CD8-positive, alpha-beta memory T cell (primary cell): ENCODE measurements at places on chromosomes 4 and X.

GRCh38 chr4:99885063-99885664 lies 9.1 kb downstream of the LAMTOR3 start:
- no peak for DNase-seq

- no peak for DNase-seq
These were observed 899 bp downstream of the LYAR start for GRCh38 chr4:4289055-4289454.

DNA sequence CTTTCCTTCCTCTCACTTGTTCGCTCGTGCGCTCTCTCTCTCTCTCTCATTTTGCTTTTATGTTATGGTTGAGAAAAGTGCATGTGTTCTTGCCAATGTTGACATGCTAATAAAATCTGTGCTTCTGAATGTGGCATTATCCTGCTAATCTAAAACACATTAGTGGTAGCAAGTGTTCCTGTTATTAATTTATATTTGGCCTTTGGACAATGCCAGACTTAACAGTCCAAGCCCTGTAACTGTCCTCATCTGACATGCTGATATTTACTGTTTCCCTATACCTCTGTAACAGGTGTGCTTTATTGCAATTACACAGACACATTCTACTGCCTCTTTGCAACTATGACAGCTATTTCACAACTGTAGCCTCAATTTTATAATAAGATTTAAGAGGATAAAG lies 2.7 kb downstream of the PPARGC1A start:
- no peak for DNase-seq

GRCh38 chr4:15132739-15133138 lies 130.5 kb downstream of the CPEB2 start:
- DNase-seq: no peak

- peak; percentile 1 for DNase-seq
These were observed 82.9 kb upstream of the EXOC1L start for GRCh38 chr4:55736605-55737183.

- no peak for DNase-seq
These were observed 72.9 kb downstream of the AMMECR1 start for GRCh38 chrX:110245011-110245410.

DNA sequence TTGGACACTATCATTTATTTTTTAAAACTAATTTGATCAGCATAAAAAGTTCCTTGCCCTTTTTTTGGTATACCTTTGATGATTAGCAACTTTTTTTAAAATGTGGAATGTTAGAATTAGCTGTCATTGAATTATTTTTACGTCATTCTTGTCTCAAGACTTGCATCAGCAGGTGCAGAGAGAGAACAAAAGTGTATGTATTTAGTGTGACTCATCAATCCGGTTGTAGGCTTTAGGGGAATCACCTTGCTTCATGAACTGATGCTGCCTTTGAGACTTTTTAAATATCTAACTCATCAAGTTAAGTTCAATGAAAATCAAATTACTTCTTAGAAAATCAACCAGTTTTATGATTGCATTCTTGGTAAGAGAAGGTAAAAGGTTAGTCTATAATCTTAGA lies 125.1 kb downstream of the ARX start:
- no peak for DNase-seq

DNA sequence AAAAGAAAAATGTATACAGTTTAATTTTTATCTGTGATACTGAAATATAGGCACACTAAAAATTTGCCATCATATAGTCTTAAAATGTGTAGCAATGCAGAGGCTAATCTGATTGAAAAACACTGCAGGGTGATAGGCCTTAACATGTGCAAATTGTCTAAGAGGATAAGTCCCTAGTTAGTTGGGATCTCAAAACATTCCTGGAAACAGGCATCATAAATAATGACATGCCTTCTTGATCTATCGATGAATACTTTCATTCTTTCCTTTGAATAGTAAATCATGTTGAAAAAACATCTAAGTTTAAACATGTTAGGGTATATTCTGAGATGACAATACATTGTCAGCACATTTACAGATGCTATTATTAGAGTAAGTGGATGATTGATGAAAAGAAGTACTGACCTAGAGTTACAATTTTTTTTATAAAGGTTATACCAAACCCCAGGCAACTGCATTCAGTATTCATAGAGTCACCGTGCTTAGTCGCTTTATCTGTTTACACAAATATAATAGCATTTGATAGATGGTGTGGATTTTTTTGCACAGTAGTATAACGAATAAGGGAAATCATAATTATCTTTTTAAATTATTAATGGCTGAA lies 668.2 kb upstream of the ADGRL3 start:
- no peak for DNase-seq

- DNase-seq: peak; percentile 81
These were observed at the start of gene IKBKG for GRCh38 chrX:154547245-154548027. TSS of gene IKBKG (plus strand) at chrX:154547620. CDS start at chrX:154552003, 4,383 bp downstream.

DNA sequence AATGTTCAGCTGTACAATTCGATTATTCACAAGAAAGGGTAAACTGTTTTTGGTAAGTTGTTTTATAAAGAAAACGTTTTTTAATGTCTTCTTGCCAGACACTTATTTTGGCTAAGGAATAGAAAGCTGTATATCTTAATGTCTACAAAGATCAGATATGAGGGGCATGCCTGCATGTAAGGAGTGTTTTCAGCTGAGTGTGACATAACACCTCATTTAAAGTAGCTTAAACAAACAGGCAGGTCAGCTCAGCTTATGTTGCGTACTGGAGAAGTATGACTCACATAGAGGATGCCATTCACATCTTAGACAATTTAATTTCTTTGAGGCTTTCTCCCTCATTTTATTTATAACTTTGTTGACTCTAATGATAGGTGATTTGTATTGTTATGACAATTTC lies 30.4 kb downstream of the LAMTOR3 start:
- no peak for DNase-seq

- no peak for DNase-seq
These were observed 1442.8 kb upstream of the IGFBP7 start for GRCh38 chr4:58553031-58553430.

GRCh38 chr4:169080981-169081380 lies 70.9 kb upstream of the CBR4 start:
- no peak for DNase-seq
